ENCODE measurements at places on chromosomes 7 and 10. TPM values are rescaled to one million over a fixed set of nuclear protein-coding genes. Genes with fewer than 3 reads are reported as not detected.

Gene SPOCK2
- 0.79 TPM for total RNA-seq

Gene NDUFB2
- 77.3 TPM for total RNA-seq

DNA sequence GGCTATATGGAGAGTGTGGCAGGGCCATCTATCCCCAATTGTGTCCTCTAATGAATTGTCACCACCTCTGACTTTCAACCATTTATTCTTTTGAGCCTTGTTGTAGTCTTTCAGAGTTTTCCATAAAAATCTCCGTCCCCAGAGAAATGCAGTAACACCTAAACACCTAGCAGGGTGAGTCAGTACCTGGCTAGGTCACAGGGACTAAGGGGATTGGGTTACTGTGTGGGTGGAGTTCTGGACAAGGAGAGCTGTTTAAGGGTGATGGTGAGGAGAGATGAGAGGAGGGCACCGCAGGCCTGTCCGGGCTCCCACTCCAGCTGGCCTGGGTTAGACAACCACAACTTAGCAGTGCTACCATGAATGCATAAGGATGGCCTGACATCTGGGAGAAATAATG, 186.2 kb upstream of the LYZL1 start:
- DNase-seq: no peak

DNA sequence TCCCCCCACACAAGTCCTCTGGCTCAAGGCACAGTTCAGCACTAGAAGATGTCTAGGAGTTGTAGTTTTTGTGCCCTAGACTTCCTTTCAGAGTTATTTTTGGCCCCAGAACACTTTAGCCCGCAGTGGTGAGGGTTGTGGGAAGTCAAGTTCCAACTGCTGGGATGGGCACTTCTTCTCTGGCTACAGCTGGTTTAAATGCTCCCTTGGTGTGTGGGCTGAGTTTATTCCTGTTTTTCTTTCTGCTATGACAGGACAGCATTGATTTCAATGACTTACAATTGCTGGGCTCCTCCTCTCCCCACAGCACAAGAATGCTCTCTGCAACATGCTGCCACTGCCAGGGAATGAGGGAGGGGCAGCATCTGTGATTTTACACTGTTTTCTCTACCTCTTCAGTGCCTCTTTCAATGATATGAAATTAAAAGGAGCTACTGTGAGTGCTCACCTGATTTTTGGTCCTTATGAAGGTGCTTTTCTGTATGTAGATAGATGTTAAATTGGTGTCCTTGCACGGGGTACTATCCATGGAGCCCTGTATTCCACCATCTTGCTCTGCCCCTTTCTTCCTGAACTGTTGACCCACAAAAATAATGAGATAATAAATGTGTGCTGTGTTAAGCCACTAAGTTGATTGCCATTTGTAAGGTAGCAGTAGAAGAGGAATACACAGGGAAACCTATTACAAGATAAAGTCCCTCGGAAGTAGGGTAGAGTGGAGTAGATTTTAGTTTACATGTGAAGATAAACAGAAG, 56.3 kb downstream of the SLC13A1 start:
- DNase-seq: no peak

DNA sequence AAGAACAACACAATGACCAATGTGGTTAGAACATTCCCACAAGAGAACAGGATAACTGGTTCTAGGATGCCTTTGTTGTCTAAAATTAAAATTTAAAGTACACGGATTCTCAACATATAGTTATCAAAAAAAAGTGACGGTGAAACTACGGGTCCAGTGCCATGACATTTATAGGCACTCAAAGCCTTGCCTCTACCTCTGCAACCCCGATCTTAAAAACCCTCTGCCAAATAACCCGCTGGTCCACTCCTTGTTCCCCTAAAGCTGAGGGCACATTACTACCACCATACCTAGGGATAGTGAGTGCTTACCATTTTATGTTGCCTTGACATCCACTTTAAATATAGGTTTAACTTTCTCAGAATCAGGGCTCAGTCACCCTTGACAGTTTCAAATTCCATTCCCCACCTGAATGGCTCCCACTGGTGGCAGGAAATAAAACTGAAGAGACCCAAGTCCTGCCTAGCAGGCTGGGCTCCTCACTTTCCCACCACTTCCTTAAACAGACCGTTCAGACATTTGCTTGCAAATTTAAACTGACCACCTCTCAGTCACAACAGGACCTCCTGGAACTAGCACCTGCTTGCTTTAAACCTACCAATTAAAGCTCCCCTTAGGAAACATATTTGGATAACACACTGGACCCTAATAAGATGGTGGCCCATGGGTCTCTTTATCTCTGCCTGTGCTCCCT, 169.9 kb upstream of the ASAH2 start:
- DNase-seq: no peak

- DNase-seq: peak; percentile 6
Observed at GRCh38 chr7:111090846-111091245, at the start of gene LRRN3. TSS of gene LRRN3 (plus strand) at chr7:111091127. CDS start at chr7:111122773, 31,646 bp downstream.

DNA sequence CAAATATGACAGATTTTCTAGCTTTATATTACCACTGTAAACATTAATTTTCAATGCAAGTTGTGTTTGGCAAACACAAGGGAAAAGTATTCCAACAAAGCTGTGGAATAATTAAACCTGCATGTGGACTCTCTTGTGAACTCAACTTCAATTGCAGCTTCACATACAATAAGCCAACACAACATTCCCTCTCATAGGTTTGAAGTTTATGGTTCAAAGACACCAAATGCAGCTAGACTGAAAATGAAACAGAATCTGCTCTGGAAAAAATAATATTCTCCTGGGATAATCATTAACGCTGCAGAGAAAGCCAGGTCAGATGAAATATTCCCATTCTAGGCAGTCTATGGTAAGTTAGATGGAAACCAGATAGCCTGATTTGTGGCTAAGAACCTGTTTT, 105.8 kb upstream of the VIPR2 start:
- peak; percentile 7 for DNase-seq

DNA sequence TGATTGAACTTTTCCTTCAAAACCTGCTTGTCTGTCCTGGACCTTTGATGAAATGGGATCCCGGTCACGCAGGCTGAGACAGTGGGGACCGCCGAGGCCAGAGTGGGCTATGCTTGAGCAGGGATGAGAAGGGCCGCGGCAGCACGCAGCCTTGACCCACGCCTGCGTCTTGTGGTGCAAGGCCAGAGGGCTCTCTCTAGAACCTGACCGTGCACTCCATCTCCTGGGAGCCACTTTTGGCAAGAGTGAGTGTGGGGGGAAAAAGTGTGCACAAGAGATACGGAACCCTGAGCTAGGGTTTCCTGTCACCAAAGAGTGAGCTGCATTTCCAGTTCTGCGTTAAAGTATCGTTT, 42.4 kb downstream of the WIPI2 start:
- no peak for DNase-seq

DNA sequence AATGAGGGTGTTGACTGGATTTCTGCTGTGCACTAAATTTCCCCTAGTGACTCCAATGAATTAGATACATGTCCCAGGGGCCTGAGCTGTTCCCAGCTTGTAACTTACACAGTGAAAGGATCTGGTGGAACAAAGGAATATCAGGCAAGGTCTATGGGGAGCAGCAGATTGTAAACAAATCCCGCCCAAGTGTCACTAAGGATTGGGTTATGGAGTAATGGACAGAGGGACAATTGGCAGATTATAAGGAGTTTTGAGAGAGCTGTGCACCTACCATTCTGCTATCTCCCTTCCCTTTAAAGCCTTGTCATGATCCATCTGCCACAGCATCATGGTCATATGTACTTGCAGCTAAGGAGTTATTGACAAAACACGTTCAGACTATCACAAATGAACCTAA, 183.0 kb downstream of the RAB11FIP2 start:
- DNase-seq: no peak

Gene TMEM196
- under 0.01 TPM for total RNA-seq

DNA sequence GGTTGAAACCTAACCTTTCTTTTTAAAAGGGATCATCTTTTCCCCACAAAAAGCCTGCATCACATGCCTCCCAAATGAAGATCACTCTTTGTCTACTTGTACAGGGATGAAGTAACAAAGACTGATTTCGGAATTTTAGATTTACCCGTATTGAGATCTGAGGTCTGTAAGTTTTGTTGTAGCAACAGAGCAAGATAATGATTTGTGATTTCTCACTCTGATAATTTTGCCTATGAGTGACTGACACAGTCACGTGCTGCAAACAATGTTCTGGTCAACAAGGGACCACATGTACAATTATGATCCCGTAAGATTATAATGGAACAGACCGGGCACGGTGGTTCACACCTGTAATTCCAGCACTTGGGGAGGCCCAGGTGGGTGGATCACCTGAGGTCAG, 31.3 kb downstream of the ARL5B start:
- no peak for DNase-seq

Gene NRG3
- total RNA-seq: 0.39 TPM

DNA sequence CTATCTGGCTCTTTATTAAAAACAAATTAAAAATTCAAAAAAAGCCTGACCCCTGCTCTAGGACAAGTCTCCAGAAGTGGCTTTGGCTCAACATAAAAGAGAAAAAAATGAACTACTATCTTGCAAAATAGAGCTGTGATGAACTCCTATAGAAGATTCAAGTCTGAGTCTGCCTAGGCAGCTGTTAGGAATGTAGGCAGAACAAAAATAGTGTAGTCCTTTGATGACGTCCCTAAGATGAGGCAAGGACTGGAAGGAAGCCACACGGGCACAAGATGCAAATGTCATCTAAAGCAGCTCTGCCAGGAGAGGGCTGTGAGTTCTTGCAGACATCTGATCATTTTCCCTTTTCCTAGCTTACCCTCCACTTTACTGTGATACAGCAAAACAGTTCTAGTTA, 20.5 kb downstream of the ASNS start:
- DNase-seq: no peak

Gene C7orf57
- 0.10 TPM for total RNA-seq

- DNase-seq: no peak
Observed at GRCh38 chr10:132390921-132391675, 5.9 kb upstream of the PWWP2B start.

Gene FAM237B
- total RNA-seq: not detected

DNA sequence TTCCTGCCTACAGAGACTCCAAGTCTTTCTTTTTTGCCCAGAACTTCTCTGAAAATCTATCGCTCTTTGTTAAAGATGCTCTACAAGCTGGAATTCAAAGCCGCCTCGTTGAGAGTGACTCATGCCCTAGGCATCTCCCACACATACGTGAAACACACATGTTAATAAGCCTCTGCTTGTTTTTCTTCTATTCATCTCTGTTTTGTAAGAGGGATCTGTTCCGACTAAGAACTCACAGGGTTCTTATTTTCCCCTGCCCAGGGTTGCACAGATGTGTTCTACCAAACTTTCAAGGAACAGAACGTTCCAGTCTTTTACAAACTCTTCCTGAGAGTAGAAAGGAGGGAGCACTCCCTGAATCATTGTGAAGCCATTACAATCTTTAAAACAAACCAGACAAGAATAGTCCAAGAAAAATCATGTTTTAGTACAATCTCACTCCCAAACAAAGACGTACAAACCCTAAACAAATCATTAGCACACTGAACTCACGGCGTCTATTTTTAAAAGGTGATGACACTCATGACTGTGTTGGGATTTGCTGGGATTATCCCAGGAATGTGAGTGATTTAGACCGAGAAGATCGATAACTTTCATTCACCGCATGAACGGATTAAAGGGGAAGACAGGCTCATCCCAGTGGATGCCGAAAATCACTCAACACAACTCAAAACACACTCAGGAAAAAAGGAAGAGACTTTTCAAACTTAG, 55.3 kb upstream of the INPP5A start:
- peak; percentile 74 for DNase-seq

Gene ATRNL1
- 24.4 TPM for total RNA-seq

GRCh38 chr10:121838149-121838548, 89.7 kb downstream of the ATE1 start:
- DNase-seq: no peak

DNA sequence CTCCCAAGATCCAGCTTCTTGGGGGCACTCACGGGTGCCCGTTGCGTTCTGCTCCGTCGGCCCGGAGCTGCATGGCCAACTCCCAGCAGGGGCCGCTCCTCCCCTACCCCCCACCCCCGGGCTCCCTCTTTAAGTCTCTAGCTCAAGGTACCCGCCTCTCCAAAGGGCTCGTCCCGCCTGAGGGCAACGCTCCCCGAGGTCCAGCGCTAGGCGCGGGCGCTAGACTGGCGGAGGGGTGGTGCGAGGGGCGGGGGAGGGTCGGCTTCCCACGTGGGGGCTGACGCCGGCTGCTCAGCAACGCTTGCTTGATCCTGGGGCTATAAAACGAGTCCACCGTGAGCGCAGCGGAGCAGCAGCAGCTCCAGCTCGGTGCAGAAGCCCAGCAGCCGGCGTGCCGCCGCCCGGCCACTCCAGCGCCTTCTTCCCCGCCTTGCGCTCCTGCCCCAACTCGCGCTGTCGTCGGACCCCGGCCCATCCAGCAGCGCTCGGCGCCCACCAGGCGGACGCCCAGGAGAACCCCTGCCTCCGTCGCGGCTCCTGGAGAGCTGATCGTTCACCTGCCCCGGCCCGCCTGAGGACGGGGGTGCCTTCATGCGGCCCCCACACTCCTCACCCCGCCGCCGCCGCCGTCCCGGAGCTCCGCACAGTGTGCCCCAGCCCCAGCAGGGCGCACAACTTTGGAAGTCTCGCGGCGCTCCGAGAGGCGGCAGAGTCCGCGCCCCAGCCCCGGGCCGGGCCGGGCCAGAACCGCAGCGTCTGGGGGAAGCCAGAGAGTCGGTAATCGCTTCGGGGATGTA, at the start of gene ADRA2A:
Gene ADRA2A (plus strand): TSS at position 348 of the 797 bp plus-strand sequence. CDS start 968 bp downstream, outside the sequence.
- DNase-seq: peak; percentile 36

DNA sequence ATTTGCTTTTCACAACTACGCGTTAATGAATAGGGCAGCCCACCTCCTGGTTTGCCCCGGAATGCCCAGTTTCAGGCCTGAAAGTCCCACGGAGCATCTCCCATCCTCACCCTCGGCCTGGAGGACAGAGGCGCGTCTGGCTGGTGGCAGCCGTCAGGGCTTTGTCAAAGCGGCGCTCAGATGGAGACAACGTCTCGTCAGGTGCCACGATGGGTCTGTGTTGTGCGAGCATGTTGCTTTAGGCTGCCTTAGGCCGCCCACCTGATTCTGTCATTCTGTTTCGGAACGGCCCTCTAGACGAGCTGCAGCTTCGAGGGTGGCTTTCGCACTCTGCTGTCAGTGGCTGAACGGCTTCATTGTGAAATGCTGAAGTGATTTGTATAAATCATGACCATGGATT, 39.4 kb upstream of the CFAP46 start:
- DNase-seq: no peak

DNA sequence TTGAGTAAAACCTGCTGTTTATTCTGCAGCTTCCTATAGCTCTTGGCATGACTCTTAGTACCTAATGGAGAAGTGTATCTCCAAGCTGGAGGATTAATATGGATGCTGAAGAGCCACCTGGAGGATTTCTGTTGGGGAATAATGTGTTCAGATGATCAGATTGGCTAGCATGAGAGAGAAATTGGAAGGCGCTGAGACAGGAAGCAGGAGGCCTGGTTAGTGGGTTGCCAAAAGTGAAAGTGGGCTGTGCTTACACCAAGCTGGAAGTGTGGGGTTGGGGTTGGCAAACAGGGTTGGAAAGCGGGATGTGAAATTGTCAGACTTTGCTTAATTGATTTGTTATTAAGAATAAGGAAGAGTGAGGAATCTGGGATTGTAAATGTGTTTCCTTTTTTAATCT, 111.8 kb upstream of the PLPP4 start:
- DNase-seq: no peak
